RPMI7951 (cell line): ENCODE measurements at places on chromosomes 4 and X. TPM values are rescaled to one million over a fixed set of nuclear protein-coding genes. Genes with fewer than 3 reads are reported as not detected.

DNA sequence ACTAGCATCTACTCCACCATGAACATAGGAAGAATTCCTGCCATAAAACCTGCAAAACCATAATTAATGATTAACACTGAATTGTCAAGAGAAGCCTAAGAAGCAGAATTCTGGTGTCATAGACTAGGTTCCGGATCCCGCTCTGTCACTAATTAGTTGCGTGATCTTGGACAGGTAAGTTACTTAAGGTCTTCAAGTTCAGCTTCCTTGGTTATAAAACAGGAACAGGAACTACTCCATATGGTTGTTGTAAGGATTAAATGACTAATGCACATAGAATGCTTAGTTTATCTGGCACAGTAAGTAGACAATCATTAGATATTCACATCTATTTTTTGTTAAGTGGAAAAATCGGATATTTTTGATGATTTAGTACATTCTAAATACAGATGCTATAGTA, 14.3 kb downstream of the G3BP2 start:
- no peak for DNase-seq

Gene ATP2B3
- total RNA-seq: not detected in 2 replicates

DNA sequence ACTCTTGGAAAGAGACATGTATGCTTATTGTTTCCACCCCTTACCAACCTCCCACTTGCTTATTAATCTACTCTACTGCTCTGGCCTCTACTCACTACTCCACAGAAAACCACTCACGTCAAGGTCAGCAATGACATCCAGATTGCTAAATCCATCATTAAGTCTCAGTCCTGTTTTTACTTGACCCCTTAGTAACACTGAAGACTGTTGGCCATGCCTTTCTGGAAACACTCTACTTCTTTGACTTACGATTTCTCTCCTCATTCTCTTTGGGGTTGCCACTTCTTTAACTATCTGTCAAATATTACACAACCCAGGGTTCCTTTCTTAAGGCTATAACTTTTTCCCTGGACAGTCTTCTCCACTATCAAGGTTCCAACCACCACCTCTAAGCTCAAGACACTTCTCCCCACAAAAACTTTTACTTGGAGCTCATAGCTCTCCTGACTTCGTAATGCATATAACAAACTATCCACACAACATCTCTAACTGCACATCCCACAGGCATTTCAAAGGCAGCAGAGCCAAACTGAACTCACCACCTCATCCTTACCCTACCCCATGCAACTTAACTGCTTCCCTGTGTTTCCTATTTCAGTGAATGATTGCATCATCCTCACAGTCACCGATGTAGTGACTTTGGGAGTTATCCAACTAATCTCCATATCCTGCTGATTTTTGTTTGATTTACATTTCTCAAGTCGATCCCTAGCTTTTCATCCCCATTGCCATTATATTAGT, 15.8 kb upstream of the MAGEA4 start:
- peak; percentile 29 for DNase-seq

Gene TMEM47
- 19.6 and 23.9 TPM in 2 replicates for total RNA-seq

DNA sequence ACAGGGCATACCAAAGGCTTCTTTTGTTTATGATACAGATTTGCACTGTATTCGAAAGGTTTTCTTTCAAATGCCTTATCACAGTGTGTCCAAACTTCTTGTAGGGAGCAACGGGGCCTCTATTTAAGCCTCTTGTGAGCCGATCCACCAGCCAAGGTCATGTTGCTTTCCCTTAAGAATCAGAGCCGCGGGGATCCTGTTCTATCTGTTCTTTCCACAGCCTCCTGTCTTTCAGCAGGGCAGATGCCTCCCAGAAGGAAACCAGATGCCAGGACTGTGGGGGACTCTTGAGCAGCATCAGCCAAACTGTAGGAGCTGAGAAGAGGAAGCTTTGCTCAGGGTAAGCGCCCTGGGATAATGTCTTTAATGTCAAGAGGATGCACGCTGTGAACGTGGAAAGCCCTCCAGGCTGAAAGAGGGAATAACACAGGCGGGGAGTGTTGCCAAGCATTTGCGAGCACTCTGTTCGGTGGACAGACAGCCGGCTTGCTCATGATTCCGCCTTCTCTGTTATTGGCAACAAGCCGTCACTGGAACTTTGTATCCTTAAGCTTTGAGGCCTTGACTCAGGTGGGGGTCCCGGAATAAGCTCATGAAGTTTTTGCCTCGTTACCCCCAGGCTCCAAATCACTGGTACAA, 279.8 kb upstream of the FRG1 start:
- DNase-seq: no peak

DNA sequence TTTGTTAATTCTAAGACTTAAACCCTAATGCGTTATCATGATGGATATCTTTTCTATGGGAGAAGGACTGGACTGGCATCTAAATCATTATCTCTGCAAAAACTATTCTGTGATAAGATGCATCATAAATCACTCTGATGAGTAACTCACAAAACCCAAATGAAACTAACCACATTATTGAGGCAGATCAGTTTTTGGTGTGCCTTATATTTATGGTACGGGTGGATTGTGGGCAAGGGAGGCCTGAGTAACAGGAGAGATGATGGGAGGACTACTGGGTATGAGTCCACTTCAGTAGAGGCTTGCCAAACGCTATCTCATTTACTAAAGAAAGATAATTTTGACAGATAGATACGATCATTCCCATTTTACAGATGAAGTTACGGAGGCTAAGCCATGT, 66.4 kb upstream of the GUCY1A1 start:
- DNase-seq: peak; percentile 50

DNA sequence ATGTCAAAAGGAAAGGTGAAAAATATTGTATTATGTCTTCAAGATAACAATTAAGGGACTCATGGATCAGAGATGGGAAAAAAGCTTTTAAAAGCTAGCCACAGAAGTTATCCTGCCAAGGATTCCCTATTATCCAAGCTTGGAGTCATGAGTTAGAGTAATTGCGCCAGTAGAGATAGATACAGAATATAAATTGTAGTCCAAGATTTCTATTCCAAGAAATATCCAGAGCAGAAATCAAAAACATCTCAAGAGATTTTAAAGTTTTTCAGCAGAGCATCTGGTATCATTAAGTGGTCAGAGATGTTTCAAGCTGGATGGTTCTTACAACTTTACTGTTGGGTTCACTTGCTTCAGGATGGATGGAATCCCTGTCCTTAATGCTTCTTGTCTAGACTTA, 186.7 kb downstream of the PCDH18 start:
- no peak for DNase-seq
